ENCODE measurements at places on chromosomes 3 and 15.
A peak's percentile ranks its signal among the peaks of the same experiment; 100 is the strongest.

DNA sequence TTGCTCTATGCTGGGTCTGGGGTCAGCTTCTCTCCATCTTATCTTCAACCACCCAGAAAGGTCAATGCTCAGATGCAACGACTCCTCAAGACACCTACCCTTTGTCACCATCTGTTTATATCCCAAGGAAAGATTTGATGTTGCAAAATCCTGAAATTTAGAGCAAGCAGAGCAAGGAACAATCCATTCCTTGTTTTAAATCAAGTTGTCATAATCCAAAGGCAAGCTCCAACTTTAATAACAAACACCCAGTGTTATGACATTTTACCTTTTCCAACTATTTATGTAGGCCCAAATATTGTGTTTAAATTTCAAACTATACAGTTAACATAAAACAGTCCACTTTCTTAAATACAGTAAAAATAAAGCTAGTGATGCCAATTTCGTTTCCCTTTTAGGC lies 116.5 kb upstream of the LRIG1 start:
- H3K4me3 ChIP-seq: no peak overlapping the region
- DNase-seq: no peak
- no peaks in the 10 kb centered on the region for H3K27me3 ChIP-seq
- H3K27ac ChIP-seq: no peak overlapping the region
- no peaks in the 10 kb centered on the region for H3K36me3 ChIP-seq
- no peaks in the 10 kb centered on the region for H3K4me1 ChIP-seq

GRCh38 chr15:45439521-45440260 lies 61.3 kb upstream of the GATM start:
- H3K4me1 ChIP-seq: no peaks in the 10 kb centered on the region
- no peak overlapping the region for H3K4me3 ChIP-seq
- no peaks in the 10 kb centered on the region for H3K27me3 ChIP-seq
- DNase-seq: no peak
- H3K36me3 ChIP-seq: no peaks in the 10 kb centered on the region

DNA sequence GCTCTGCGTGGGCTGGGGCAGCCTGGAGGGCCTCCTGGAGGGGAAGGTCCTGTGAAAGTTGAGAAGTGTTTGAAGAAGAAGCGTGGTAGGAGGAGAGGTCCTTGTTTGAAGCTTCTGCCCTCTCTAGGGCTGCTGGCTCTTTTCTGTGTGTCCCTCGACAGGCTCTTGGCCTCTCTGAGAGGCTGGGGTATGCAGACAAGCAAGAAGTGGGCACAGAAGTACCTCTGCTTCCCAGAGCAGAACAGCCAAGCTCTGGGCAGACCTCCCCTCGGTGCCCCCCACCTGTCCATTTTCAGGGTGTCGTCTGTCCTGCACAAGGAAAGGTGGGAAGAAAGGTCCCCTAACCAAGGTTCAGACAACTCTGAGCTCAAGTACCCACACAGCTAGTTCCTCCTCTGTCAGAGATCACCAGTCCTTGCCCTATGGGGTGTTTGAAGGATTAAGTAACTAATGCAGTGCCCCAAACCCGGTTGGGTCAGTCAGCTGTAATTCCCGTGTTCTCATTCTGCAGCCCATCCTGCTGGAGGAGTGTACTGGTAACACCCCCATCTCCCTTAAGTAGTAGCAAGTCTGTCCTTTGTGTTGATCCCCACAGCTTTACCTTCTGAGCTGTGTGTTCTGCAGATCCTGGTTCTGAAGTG lies 6.3 kb downstream of the CSK start:
- H3K36me3 ChIP-seq: peaks cover 5% of the 10 kb centered on the region
- peaks cover 94% of the 10 kb centered on the region for H3K4me1 ChIP-seq

DNA sequence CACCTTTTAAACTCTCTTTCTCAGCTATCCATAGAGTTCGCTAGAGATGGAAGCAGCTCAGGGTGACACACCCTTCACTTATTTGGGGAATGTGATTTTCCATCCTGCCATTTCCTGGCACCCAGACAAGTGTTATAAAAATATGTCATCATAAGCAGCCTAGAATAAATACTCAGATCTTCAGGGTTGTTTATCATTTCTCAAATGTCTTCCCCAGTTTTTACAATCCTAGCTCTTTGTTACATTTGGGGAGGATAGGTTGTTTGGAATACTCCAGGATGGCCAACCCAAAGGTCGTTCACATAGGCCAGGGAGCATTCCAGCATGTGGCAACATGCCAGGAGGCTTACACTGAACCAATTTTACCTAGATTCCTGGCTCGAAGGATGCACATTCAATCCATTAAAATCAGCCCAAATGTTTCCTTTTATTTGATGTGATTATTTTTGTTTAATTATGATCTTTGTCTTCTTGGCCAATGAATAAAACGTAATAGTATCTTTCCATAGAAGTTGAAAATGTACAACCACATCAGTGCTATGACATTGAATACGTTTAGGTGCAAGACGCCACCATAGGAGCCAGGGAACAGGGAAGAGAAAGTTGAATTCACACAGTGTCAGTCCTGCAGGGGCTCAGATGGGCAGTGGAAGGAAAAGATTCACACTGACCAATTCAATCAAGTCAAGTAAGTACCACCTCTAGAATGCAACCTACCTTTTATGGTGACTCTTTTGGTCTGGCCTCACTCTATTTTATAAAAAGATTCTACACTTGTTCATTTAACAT lies 537.7 kb upstream of the MDFIC2 start:
- H3K4me3 ChIP-seq: no peak overlapping the region
- DNase-seq: no peak
- peaks cover 11% of the 10 kb centered on the region for H3K4me1 ChIP-seq
- H3K27ac ChIP-seq: no peak overlapping the region

- no peaks in the 10 kb centered on the region for H3K27me3 ChIP-seq
- H3K36me3 ChIP-seq: no peaks in the 10 kb centered on the region
- peaks cover 9% of the 10 kb centered on the region for H3K4me1 ChIP-seq
- no peak overlapping the region for H3K27ac ChIP-seq
Measured at GRCh38 chr3:71511037-71511436, 72.5 kb downstream of the FOXP1 start.

GRCh38 chr15:85828874-85829273 lies 34.1 kb upstream of the KLHL25 start:
- H3K36me3 ChIP-seq: no peaks in the 10 kb centered on the region
- no peak overlapping the region for H3K27ac ChIP-seq
- H3K4me3 ChIP-seq: no peak overlapping the region
- DNase-seq: no peak
- H3K4me1 ChIP-seq: no peaks in the 10 kb centered on the region

DNA sequence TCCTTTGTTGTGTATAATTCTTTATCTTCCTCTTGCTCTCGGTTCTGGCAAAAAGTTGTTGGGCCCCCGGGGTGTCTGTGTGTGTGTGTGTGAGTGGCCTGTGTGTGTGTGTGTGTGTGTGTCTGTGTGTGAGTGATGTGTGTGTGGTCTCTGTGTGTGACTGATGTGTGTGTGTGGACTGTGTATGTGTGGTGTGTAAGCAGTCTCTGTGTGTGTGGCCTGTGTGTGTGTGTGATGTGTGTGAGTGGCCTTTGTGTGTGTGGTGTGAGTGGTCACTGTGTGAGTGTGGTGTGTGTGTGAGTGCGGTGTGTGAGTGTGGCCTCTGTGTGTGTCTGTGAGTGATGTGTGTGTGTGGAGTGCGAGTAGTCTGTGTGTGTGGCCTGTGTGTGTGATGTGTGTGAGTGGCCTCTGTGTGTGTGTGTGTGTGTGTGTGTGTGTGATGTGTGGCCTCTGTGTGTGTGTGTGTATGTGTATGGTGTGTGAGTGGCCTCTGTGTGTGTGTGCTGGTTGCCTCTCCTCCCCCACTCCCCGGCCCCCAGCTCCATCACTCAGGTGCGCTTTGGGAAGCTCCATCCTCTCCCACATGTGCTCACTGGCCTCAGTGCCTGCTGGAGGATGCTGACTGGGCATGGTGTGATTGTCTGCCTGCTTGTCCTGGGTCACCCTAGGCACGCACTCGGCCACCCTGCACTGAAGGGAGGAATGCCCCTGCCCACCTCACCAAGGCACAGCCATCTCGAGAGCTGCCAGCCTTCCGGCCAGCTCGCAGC lies 8.8 kb downstream of the LINGO1 start:
- H3K4me1 ChIP-seq: no peaks in the 10 kb centered on the region
- H3K27me3 ChIP-seq: peaks cover 6% of the 10 kb centered on the region
- H3K27ac ChIP-seq: no peak overlapping the region
- no peaks in the 10 kb centered on the region for H3K36me3 ChIP-seq
- no peak for DNase-seq

DNA sequence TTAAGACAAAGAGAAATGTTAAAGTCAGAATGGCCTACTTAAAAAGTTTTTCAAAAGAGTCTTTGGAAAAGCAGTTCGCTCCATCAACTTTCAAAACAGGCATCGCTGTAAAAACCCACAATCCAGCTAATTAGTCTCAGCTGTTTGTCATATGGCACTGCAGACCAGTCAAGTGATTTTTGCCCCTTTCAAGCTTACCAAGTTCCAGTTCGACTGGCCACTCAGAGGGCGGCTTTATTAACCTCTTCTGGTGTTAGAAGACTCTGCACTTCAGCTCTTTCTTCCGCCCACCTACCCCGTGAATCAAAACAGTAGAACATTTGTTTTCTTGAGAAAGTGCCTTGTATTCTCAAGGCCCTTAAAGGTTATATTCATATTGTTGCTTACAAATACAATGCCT lies 19.3 kb downstream of the RAB27A start:
- H3K27ac ChIP-seq: peak overlapping the region; percentile 98
- H3K27me3 ChIP-seq: no peaks in the 10 kb centered on the region
- H3K4me1 ChIP-seq: peaks cover 92% of the 10 kb centered on the region
- peak overlapping the region; percentile 20 for H3K4me3 ChIP-seq
- DNase-seq: no peak
- peaks cover 56% of the 10 kb centered on the region for H3K36me3 ChIP-seq

GRCh38 chr3:17986348-17986816 lies 244.0 kb upstream of the TBC1D5 start:
- no peak overlapping the region for H3K4me3 ChIP-seq
- peaks cover 11% of the 10 kb centered on the region for H3K27me3 ChIP-seq
- no peaks in the 10 kb centered on the region for H3K4me1 ChIP-seq
- no peak for DNase-seq
- H3K27ac ChIP-seq: no peak overlapping the region
- H3K36me3 ChIP-seq: no peaks in the 10 kb centered on the region

DNA sequence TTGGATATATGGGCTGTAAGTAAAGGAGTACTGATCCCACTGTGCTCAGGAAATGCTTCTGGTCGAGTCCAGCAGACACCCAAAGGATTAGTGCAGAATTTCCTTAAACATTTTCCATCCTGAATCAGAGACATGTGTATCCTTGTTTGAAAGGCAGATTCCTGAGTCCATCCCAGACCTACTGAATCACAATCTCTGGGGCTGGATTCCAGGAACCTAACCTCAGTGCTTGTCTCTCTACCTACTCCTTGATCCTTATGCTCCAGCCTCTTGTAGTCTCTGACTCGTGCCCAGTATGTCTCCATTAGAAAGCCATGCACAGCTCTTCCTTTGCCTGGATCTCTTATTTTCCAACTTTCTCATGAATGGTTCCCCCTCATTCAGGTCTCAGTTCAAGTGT lies 585.8 kb downstream of the NLGN1 start:
- DNase-seq: no peak
- H3K4me1 ChIP-seq: no peaks in the 10 kb centered on the region
- H3K27ac ChIP-seq: no peak overlapping the region
- H3K36me3 ChIP-seq: no peaks in the 10 kb centered on the region

DNA sequence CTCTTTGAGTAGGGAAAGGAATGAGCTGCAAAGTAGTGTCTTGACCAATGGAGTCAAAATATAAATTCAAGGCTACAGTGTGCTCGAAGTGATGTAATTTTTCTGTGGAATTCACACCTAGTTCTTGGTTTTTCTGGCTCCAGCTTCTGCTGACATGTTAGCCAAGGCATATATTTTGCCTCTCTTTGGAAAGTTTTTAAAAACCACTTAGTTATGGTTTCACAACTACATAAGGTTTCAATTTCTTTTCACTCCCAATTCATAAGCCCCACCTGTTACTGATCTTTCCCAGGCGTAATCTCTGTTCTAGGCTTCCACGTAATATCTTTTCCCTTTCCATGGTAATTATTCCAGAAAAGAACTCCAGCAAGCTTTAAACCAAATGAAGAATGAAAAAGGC lies 46.9 kb downstream of the GADL1 start:
- no peak overlapping the region for H3K4me3 ChIP-seq
- no peaks in the 10 kb centered on the region for H3K4me1 ChIP-seq
- H3K36me3 ChIP-seq: no peaks in the 10 kb centered on the region
- no peak for DNase-seq
- H3K27ac ChIP-seq: no peak overlapping the region

GRCh38 chr15:75232826-75233503 lies 25.2 kb upstream of the GOLGA6C start:
- DNase-seq: no peak
- no peaks in the 10 kb centered on the region for H3K36me3 ChIP-seq
- peaks cover 19% of the 10 kb centered on the region for H3K27me3 ChIP-seq
- H3K4me3 ChIP-seq: no peak overlapping the region
- H3K27ac ChIP-seq: no peak overlapping the region

DNA sequence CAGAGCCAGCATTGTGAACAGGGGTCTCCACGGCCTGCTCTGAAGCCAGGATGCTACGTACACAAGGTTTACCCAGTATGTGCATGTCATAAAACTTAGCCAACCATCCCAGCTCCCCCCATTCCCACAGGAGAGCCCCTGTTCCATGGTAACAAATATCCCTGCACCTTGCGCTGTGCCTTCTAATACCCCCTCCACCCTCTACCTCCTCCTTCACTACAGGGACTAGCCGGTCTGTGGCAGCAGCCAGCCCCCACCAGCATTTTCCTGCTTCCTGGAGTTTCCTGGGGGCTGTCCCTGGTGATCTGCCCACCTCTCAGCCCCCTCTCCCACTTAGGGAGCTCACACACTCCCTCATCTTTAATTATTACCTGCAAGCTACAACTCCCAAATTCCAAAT lies 20.4 kb downstream of the ACSBG1 start:
- no peak for DNase-seq
- H3K4me1 ChIP-seq: no peaks in the 10 kb centered on the region
- H3K36me3 ChIP-seq: no peaks in the 10 kb centered on the region

- no peak overlapping the region for H3K27ac ChIP-seq
- no peak overlapping the region for H3K4me3 ChIP-seq
Measured at GRCh38 chr3:188491276-188491687, 337.3 kb downstream of the LPP start.

- DNase-seq: no peak
- H3K4me3 ChIP-seq: no peak overlapping the region
- H3K27me3 ChIP-seq: no peaks in the 10 kb centered on the region
- H3K27ac ChIP-seq: no peak overlapping the region
- no peaks in the 10 kb centered on the region for H3K4me1 ChIP-seq
Measured at GRCh38 chr3:169494982-169495381, 168.5 kb downstream of the MECOM start.

GRCh38 chr3:72082186-72082715 lies 297.3 kb upstream of the PROK2 start:
- DNase-seq: no peak
- H3K36me3 ChIP-seq: no peaks in the 10 kb centered on the region
- H3K4me1 ChIP-seq: peaks cover 60% of the 10 kb centered on the region
- H3K27me3 ChIP-seq: peaks cover 14% of the 10 kb centered on the region

GRCh38 chr3:147007736-147008245 lies 398.6 kb downstream of the ZIC4 start:
- no peak overlapping the region for H3K27ac ChIP-seq
- no peaks in the 10 kb centered on the region for H3K4me1 ChIP-seq
- H3K4me3 ChIP-seq: no peak overlapping the region
- no peaks in the 10 kb centered on the region for H3K36me3 ChIP-seq
- H3K27me3 ChIP-seq: no peaks in the 10 kb centered on the region
